ENCODE measurements at places on chromosomes 16 and 17. TPM values are rescaled to one million over a fixed set of nuclear protein-coding genes. Genes with fewer than 3 reads are reported as not detected.

The CRHR1 gene
- total RNA-seq: not detected

The TMEM238L gene
- total RNA-seq: 1.0 TPM

The CSH2 gene
- total RNA-seq: 1.4 TPM

The RNF222 gene
- total RNA-seq: not detected

The WNT3 gene
- 6.1 TPM for total RNA-seq

The NAA60 gene
- 34.6 TPM for total RNA-seq

The C17orf50 gene
- total RNA-seq: not detected

The C17orf78 gene
- 0.64 TPM for total RNA-seq

- H3K27ac ChIP-seq: no peak overlapping the region
- no peak for DNase-seq
- H3K27me3 ChIP-seq: no peaks in the 10 kb centered on the region
- no peak overlapping the region for H3K4me3 ChIP-seq
- H3K36me3 ChIP-seq: no peaks in the 10 kb centered on the region
Observed at GRCh38 chr17:56018211-56018610, 135.1 kb upstream of the ANKFN1 start.

DNA sequence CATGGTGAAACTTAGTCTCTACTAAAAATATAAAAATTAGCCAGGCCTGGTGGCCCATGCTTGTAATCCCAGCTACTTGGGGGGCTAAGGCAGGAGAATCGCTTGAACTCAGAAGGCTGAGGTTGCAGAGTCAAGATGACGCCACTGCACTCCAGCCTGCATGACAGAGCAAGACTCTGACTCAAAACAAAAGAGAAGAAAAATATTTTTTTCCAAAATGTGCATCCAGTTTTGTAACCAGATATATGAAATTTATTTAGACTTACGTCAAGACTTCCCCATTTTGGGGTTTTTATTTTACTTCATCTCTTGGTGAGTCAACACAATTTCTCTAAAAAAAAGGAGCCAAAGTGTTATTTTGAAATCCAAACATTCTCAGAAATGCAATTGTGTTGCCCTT lies 5.5 kb upstream of the TM4SF5 start:
- no peak for DNase-seq
- peaks cover 3% of the 10 kb centered on the region for H3K4me1 ChIP-seq
- H3K36me3 ChIP-seq: no peaks in the 10 kb centered on the region
- no peak overlapping the region for H3K27ac ChIP-seq
- H3K27me3 ChIP-seq: no peaks in the 10 kb centered on the region

DNA sequence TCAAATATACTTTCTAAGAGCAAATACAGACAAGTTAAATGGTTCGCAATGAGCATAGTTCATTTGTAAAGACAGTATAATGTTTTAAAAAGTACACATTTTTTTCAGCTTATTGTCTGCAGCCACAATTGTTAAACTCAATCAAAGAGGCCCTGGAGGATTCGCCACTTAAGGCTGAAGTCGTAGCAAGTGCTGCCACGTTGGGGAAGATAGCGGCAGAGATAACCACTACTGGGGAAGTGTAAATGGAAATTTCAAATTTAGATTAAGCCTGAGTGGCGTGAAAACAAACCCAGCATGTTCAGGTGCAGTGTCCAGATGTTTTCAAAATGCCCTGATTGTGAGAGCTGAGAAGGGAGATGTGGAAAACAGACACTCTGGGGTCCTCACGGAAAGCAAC lies 8.4 kb downstream of the PMP22 start:
- no peak overlapping the region for H3K4me3 ChIP-seq
- H3K36me3 ChIP-seq: no peaks in the 10 kb centered on the region
- no peak for DNase-seq
- H3K4me1 ChIP-seq: peaks cover 11% of the 10 kb centered on the region
- peaks cover 4% of the 10 kb centered on the region for H3K27me3 ChIP-seq

DNA sequence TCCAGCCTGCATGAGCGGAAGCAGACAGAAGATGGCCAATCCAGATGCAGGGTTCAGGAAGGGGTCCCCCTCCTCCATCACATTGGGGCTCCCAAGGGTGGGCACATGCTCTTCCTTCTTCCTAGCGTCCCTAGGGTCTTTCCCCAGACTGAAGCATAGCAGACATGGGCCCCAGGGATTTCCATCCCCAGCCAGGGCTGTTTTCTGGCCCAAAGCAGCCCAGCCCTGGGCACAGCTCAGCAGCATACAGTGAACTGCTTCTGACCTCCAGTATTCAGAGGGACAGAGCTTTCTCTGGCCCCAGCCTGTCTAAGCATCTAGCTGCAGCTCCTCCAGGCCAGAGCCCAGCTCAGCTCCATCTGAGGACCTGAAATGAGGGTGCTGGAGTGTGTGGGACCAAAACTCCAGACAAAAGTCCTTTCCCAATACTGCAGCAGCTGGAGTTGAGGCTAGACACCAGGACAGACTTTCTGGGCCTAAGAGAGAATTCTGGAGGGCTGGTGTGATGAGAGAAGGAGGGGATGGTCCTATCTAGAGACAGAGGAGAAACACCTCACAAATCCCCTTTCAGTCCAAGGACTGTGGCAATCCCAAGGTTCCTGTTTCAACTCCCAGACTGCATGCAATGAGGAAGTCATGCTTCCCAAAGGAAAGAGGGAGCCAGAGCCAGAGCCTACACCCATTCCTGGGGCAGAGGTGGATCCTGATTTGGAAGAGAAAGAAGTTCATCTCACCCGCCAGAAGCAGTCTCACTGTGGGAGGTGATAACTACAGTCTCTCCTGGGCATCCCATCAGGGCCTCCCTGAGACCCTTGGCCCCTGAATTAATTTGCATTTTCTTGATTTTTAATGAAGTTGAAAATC lies 4.5 kb upstream of the FOXN1 start:
- no peak overlapping the region for H3K27ac ChIP-seq
- DNase-seq: no peak
- H3K27me3 ChIP-seq: no peaks in the 10 kb centered on the region
- H3K4me1 ChIP-seq: no peaks in the 10 kb centered on the region
- no peaks in the 10 kb centered on the region for H3K36me3 ChIP-seq

- no peaks in the 10 kb centered on the region for H3K27me3 ChIP-seq
- no peaks in the 10 kb centered on the region for H3K36me3 ChIP-seq
- no peak overlapping the region for H3K27ac ChIP-seq
- H3K4me3 ChIP-seq: no peak overlapping the region
Observed at GRCh38 chr16:23676924-23677480, 1.7 kb upstream of the PLK1 start.

DNA sequence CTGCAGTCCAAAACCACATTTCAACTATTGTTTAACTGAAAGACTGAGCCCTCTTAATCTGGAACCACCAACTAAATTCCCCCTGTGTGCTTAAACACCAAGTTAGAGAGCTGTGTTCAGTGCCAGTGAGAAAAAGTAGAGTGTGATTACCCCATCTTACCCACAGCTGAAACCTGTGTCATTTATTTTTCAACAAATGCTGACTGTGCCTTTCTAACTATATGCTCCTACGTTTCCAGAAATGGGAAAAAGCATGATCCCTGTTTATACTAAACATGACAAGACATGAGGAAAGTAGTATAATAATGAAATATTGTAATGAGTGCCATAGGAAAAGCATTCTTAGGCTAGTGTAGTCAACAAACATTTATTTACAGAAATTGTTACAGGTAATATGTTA lies 7.4 kb upstream of the TOX3 start:
- no peak overlapping the region for H3K27ac ChIP-seq
- peaks cover 18% of the 10 kb centered on the region for H3K27me3 ChIP-seq
- no peak overlapping the region for H3K4me3 ChIP-seq

DNA sequence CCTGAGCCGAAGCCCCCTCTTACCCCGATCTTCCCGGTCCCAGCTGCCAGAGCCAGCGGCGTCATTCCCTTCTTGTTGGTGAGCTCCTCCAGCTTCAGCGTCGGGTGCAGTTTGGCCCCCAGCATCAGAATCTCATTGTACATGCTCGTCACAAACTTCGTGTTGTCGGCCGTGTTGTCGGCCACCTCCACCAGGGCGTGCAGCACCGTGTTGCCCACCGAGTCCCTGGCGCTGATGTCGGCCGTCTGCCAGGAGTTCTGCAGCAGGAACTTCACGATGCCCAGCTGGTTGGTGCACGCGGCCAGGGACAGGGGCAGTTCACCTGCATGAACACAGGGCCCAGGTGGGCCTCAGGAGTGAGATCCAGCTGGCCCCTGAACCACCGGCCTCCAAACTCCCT lies 19.4 kb downstream of the TRPV1 start:
- no peaks in the 10 kb centered on the region for H3K36me3 ChIP-seq
- no peaks in the 10 kb centered on the region for H3K4me1 ChIP-seq
- no peak for DNase-seq
- H3K27ac ChIP-seq: no peak overlapping the region
- no peaks in the 10 kb centered on the region for H3K27me3 ChIP-seq

DNA sequence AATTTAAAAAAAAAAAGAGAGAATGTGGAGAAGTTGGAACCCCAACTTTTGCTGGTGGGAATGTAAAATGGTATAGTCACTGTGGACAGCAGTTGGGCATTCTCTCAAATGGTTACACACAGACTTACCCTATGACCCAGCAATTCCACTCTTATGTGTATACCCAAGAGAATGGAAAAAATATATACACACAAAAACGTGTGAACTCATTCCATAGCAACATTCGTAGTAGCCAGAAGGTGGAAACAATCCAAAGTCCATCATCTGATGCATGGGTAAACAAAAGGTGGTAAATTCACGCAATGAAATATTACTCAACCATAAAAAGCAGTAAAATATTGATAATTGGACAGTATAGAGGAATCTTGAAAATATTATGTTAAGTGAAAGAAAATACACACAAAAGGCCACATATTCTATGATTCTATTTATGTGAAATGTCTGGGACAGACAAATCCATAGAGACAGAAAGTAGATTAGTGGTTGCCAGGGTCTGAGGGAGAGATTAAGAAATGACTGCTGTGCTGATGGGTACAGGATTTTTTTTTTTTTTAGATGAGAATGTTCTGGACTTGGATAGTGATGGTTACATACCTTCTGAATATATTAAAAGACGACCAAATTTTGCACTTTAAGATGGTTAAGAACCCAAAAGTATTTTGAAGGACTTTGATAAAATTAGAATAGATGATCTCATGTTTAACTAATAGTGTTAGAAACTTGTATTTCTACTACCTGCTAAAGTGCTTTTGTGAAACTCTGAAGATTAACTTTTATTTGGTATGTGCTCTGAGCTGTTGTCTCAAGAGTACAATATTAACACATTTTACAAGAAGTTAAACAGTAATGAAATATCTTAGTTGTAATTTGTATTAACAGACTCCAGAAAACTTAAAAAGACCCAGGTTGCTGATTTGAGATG lies 60.9 kb downstream of the MRTFB start:
- no peak overlapping the region for H3K4me3 ChIP-seq
- no peaks in the 10 kb centered on the region for H3K36me3 ChIP-seq
- H3K4me1 ChIP-seq: peaks cover 18% of the 10 kb centered on the region

DNA sequence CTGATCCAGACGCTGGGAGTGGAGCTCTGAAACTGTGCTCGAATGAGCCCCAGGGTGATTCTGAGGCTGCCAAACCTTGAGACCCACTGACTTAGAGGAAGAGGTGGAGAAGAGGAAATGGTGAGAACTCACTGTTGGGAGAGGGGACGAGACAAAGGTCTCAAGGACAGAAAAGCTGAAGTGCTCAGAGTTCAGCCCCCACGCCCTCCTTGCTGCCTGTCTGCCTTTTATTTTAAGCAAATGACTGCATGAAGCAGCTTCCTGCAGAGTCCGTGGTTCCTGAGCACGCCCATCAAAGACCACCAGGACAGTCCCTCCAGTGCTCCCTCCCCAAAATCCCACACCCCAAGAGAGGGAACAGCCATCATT lies 20.4 kb downstream of the COTL1 start:
- no peak for DNase-seq
- peaks cover 39% of the 10 kb centered on the region for H3K4me1 ChIP-seq
- no peaks in the 10 kb centered on the region for H3K36me3 ChIP-seq
- H3K27ac ChIP-seq: no peak overlapping the region
- no peak overlapping the region for H3K4me3 ChIP-seq

DNA sequence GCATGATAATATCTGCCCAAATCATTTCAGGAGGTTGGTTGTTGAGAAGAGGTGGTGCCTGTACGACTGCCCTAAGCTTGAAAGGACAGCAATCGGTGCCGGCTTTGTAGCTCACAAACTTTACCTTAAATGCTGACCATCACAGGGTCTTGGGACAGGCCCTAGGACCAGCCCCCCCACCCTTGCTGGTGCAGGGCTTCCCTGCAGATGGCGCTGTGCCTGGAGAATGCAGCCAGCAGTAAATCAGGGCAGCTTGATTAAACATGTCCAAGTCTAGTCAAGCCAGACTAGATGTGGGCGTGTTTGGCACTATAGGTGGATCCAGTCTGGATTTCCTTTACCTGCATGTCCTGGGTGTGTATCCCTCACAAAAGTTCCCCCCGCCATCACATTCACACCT lies 135.5 kb upstream of the CRHR1 start:
- H3K4me3 ChIP-seq: no peak overlapping the region
- no peaks in the 10 kb centered on the region for H3K4me1 ChIP-seq
- no peaks in the 10 kb centered on the region for H3K27me3 ChIP-seq
- no peaks in the 10 kb centered on the region for H3K36me3 ChIP-seq
- H3K27ac ChIP-seq: no peak overlapping the region

GRCh38 chr16:66093191-66093590 lies 273.3 kb upstream of the CDH5 start:
- H3K4me1 ChIP-seq: no peaks in the 10 kb centered on the region
- no peaks in the 10 kb centered on the region for H3K27me3 ChIP-seq
- no peak overlapping the region for H3K4me3 ChIP-seq
- H3K36me3 ChIP-seq: no peaks in the 10 kb centered on the region
- no peak for DNase-seq

DNA sequence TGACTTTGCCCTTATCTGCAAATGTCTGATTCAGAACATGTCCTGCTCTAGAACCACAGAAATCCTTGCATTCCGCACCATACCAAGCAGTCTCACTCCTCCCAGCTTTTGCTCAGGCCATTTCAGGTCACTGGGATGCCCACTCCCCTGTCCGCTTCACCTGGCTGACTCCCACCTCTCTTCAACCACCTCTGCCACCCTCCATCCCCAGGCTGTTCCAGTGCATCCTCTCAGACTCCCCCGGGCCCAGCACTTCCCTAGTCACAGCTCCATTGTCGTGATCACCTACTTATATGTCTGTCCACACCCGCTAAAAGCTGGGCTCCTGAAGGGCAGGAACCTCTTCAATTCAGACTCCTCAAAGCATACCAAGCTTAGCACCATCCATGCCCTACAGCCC lies 58.4 kb upstream of the CDH5 start:
- no peaks in the 10 kb centered on the region for H3K36me3 ChIP-seq
- H3K27me3 ChIP-seq: no peaks in the 10 kb centered on the region
- DNase-seq: no peak
- no peak overlapping the region for H3K27ac ChIP-seq

DNA sequence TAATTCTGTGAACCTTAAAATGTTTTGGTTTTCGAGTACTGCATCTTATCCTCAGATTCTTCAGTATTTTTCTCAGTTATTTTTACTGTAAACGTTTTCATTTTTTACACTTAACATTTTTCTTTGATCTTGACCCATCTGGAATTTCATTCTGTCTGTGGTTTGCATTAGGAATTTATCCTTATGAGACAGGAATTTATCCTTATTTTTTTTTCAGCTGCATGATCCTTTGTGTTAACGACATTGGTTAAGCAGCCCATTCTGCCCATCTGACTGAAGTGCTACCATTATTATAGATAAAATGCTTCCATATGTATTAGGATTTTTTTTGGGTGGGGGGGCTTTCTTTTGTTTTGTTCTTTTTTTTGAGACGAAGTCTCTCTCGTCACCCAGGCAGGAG lies 41.0 kb downstream of the SNX29 start:
- no peak overlapping the region for H3K27ac ChIP-seq
- H3K4me1 ChIP-seq: no peaks in the 10 kb centered on the region
- H3K4me3 ChIP-seq: no peak overlapping the region
- H3K36me3 ChIP-seq: no peaks in the 10 kb centered on the region
- no peaks in the 10 kb centered on the region for H3K27me3 ChIP-seq
- DNase-seq: no peak
